ENCODE measurements at places on chromosomes 13 and 19. TPM values are rescaled to one million over a fixed set of nuclear protein-coding genes. Genes with fewer than 3 reads are reported as not detected.

Gene GJB6
- total RNA-seq: 0.30 TPM

Gene CGB3
- not detected for total RNA-seq

Gene ZC3H13
- total RNA-seq: 42.2 TPM

Gene AP1M2
- total RNA-seq: not detected

Gene GSX1
- not detected for total RNA-seq

Gene SLAIN1
- 21.7 TPM for total RNA-seq

Gene FSTL3
- total RNA-seq: 9.3 TPM

GRCh38 chr13:28719227-28720055 is 671 bp upstream of the SLC46A3 start:
- H3K27me3 ChIP-seq: no peaks in the 10 kb centered on the region
- peaks cover 4% of the 10 kb centered on the region for H3K36me3 ChIP-seq
- no peak for DNase-seq
- H3K27ac ChIP-seq: peak overlapping the region; percentile 86

DNA sequence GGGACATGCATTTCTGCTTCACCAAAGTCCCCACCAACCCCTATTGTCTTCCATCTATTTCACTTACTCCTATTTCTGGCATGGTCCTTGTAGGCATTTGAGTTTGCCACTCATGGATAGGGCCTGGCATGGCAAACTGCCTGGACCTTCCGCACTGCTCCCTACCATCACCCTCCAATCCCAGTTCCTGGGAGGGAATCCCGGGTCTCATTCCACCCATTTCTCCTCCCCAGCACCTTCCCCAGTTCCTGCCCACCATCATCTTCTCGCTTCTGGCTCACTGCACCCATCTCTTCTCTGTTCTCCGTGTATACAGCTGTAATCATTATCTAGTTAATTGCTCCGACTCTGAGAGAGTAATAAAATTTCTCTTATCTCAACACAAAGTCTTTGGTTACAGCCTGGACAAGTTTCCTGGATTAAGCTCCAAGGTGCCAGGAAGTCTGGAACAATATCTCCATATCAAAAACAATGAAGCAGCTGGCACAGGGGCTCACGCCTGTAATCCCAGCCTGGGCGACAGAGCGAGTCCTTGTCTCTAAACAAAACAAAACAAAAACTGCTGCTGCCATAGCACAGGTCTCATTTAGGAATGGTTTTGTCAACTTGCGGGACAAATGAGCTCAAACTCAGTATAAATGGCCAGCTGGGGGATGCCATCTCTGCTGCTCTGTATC is 17.0 kb upstream of the COX7A1 start:
- H3K36me3 ChIP-seq: no peaks in the 10 kb centered on the region
- H3K27me3 ChIP-seq: no peaks in the 10 kb centered on the region
- DNase-seq: no peak
- H3K4me3 ChIP-seq: no peak overlapping the region
- no peak overlapping the region for H3K27ac ChIP-seq
- H3K4me1 ChIP-seq: peaks cover 4% of the 10 kb centered on the region

- H3K36me3 ChIP-seq: peaks cover 15% of the 10 kb centered on the region
- no peak overlapping the region for H3K4me3 ChIP-seq
- no peak for DNase-seq
Measured at GRCh38 chr13:41678249-41678648, 220.9 kb downstream of the RGCC start.

DNA sequence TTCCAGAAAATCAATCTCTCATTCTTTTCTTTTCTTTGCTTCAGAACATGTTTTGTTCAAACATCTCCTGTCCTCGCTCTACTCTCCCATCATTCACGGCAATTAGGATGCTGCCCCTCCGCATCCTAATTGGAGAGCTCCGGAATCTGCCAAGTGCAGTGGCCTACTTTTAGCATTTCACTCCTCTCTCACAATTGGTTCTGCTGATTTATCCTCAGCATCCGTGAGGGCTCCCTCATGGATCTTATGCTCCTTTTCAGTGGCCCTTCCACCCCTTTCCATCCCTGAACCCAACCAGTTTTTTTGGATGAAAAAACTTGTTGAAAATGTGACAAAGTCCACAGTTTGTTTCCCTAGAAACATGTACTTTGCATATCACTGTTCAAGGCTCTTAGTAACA is 22.4 kb downstream of the AMER2 start:
- H3K27me3 ChIP-seq: peaks cover 7% of the 10 kb centered on the region
- H3K27ac ChIP-seq: no peak overlapping the region
- DNase-seq: no peak

DNA sequence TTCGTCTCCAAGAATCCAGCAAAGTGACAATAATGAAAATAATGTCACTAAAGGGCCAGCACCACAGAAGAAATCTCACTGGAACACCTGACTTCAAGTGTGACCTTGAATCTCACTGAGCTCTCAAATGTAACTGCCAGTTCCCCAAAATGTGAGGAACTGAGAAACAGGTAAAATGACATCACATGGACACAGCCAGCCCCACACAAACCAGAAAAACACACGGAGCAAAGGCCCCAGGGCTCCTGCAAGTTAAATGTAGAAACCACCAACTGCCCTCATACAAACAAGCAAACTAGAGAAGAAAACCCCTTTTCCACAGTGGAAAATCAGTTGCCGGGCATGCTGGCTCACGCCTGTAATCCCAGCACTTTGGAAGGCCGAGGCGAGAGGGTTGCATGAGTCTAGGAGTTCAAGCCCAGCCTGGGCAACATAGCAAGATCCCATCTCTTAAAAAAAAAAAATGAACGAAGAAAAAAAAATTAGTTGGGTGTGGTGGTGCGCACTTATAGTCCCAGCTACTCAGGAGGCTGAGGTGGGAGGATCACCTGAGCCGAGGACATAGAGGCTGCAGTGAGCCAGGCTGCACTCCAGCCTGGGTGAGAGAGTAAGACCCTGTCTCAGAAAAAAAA is 8.7 kb upstream of the KANK2 start:
- no peaks in the 10 kb centered on the region for H3K4me1 ChIP-seq
- H3K4me3 ChIP-seq: no peak overlapping the region
- no peaks in the 10 kb centered on the region for H3K27me3 ChIP-seq
- no peak for DNase-seq
- H3K36me3 ChIP-seq: no peaks in the 10 kb centered on the region

GRCh38 chr13:41603917-41604316 is 146.6 kb downstream of the RGCC start:
- DNase-seq: no peak
- no peaks in the 10 kb centered on the region for H3K27me3 ChIP-seq
- no peak overlapping the region for H3K27ac ChIP-seq
- H3K4me1 ChIP-seq: no peaks in the 10 kb centered on the region
- peaks cover 40% of the 10 kb centered on the region for H3K36me3 ChIP-seq
- no peak overlapping the region for H3K4me3 ChIP-seq

- no peak overlapping the region for H3K27ac ChIP-seq
- H3K4me1 ChIP-seq: peaks cover 7% of the 10 kb centered on the region
- H3K27me3 ChIP-seq: no peaks in the 10 kb centered on the region
- peaks cover 8% of the 10 kb centered on the region for H3K36me3 ChIP-seq
- DNase-seq: no peak
- no peak overlapping the region for H3K4me3 ChIP-seq
Measured at GRCh38 chr19:40688309-40688708, 2.1 kb downstream of the NUMBL start.

DNA sequence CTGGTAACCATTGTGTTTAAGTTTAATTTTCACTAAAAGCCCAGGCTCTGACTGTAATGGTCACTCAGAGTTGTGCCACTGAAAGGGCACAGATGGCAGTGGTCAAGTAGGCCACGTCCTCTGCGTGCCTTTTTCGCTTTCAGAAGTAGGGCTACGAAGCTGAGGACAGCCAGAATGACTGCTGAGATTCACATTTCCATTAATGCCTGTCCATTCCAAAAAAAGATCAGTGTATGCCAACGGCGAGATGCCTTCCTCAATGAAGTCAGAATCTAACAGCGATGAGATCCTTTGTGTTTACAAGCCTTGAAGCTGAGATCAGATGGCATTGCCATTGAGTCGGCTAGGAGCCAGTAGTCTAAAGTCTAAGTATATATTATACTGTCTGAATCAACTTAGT is 311.3 kb downstream of the FGF14 start:
- no peak overlapping the region for H3K4me3 ChIP-seq
- H3K27ac ChIP-seq: no peak overlapping the region
- no peaks in the 10 kb centered on the region for H3K4me1 ChIP-seq
- DNase-seq: no peak
- H3K27me3 ChIP-seq: peaks cover 3% of the 10 kb centered on the region
- no peaks in the 10 kb centered on the region for H3K36me3 ChIP-seq

GRCh38 chr13:49368688-49369087 is 75.2 kb downstream of the CAB39L start:
- no peak overlapping the region for H3K27ac ChIP-seq
- no peak for DNase-seq
- H3K4me1 ChIP-seq: peaks cover 21% of the 10 kb centered on the region
- peaks cover 3% of the 10 kb centered on the region for H3K27me3 ChIP-seq

- H3K36me3 ChIP-seq: peaks cover 9% of the 10 kb centered on the region
- peaks cover 30% of the 10 kb centered on the region for H3K4me1 ChIP-seq
- no peak overlapping the region for H3K4me3 ChIP-seq
- H3K27me3 ChIP-seq: no peaks in the 10 kb centered on the region
- DNase-seq: no peak
- no peak overlapping the region for H3K27ac ChIP-seq
Measured at GRCh38 chr13:24184265-24184841, 23.8 kb downstream of the SPATA13 start.

GRCh38 chr19:28638445-28638844 is 574.5 kb downstream of the UQCRFS1 start:
- DNase-seq: no peak
- H3K4me3 ChIP-seq: no peak overlapping the region
- H3K4me1 ChIP-seq: no peaks in the 10 kb centered on the region
- H3K27ac ChIP-seq: no peak overlapping the region
- H3K27me3 ChIP-seq: no peaks in the 10 kb centered on the region

DNA sequence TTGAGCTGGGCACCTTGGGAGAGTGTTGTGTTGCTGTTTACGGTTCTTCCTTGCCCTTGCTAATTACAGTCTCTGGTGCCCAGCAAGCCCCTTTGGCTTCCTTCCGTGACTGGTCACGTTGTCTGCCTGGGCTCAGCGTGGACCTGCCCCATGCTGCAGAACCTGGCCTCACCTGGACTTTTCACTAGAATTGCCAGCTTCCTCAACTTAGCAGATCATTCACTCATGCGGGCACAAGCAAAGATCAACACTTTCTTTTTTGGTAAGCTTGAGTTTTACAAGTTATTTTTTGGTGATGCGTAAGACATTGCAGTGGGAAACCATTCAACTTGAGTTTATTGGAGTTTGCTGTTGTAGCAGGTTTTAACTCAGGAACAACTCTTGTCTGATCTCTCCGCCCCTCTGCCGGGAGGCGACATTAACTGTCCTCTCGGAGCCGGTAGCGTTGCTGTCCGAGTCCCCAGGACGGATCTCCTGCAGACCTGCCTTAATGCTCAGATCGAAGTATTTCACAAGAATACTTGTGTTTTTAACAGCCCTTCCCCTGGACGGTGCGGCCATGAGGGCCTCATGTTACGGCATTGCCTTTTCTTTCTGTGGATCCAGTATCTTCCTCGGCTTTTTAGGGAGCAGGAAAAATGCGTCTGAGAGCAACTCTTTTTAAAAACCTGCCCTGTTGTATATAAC is 15.7 kb upstream of the TEX29 start:
- H3K27ac ChIP-seq: no peak overlapping the region
- H3K36me3 ChIP-seq: peaks cover 70% of the 10 kb centered on the region
- DNase-seq: no peak
- no peaks in the 10 kb centered on the region for H3K4me1 ChIP-seq

- no peaks in the 10 kb centered on the region for H3K36me3 ChIP-seq
- no peaks in the 10 kb centered on the region for H3K27me3 ChIP-seq
- peak overlapping the region; percentile 54 for H3K27ac ChIP-seq
- no peak for DNase-seq
Measured at GRCh38 chr13:98652721-98653462, 76.0 kb upstream of the STK24 start.

DNA sequence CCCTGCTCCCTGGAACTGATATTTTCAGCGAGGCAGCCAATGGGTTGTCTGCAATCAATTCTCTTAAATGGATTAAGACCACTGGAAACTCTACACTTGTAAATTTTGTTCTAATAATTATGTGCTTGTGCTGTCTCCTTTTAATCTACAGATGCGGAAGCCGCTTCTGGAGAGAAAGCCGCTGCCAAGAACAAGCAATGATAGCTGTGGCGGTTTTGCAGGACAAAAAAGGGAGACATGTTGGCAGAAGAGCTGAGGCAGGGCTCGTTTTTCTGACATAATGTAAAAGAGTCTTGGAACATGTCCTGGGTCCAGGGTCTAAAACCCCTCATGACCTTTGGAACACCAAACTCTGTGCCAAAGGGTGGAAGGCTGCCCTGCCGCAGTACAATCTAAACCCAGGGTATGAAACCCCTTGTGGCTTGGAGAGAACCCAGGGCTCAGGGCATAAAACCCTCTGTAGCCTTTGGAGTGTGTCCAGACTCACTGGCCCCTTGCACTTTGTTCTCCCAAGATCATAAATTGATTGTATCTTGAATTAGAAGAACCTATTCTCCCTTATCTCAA is 12.7 kb downstream of the ZNF417 start:
- H3K36me3 ChIP-seq: peaks cover 39% of the 10 kb centered on the region
- H3K27me3 ChIP-seq: no peaks in the 10 kb centered on the region
- peaks cover 5% of the 10 kb centered on the region for H3K4me1 ChIP-seq
- no peak overlapping the region for H3K27ac ChIP-seq

DNA sequence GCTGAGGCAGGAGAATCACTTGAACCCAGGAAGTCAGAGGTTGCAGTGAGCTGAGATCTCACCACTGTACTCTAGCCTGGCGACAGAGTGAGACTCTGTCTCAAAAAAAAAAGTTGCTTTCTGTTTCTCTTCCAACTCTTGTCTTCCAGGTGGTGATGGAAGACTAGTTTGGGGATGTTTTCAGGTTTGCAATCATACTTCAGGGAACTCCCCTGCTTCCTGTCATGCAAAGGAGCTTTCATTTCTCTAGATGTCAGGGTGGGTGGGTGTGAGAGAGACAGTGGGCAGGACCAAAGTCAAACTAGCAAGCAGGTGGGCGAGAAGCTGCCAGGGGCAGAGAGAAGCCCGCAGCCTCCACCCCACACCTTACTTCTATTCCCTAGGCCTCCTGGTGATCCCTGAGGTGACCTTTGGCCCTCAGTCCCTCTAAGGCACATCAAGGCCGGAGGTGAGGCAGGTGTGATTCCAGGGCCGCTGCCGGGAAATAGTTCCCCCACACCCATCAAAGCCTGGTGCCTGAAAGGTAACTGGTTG is 25.7 kb downstream of the CCNE1 start:
- H3K36me3 ChIP-seq: no peaks in the 10 kb centered on the region
- peaks cover 57% of the 10 kb centered on the region for H3K4me1 ChIP-seq
- H3K4me3 ChIP-seq: peak overlapping the region; percentile 58

DNA sequence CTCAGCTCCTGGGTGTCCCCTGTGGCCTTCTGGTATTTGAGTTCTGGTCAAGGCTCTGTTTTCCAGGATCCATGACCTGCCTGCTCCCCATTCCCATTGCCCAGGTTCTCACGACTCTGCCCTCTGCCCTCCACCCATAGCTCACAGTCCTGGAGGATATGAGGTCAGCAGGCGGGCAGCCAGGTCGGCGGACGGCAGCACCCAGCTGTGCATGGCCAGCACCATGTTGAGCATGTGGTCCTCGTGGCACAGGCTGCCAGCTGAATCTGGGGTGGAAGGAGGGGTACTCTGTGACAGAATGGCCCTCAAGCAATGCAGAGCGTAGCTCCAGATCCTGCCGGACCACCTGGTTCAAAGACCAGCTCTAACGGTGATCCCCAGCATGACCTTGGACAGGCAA is 5.1 kb downstream of the RASGRP4 start:
- H3K4me3 ChIP-seq: no peak overlapping the region
- peaks cover 18% of the 10 kb centered on the region for H3K4me1 ChIP-seq
- no peak for DNase-seq
